Activated CD4-positive, alpha-beta T cell treated with anti-CD3 and anti-CD28 coated beads, Interleukin-2, amount 10 ng/mL, durations not matched to agents 7 days and 5 days (primary cell): ENCODE measurements at places on chromosomes 3 and 15. TPM values are rescaled to one million over a fixed set of nuclear protein-coding genes. Genes with fewer than 3 reads are reported as not detected.

MYO5A gene
- total RNA-seq: 34.5 TPM

CAPN3 gene
- total RNA-seq: 5.5 TPM

SH3GL3 gene
- total RNA-seq: not detected

SAMMSON gene
- total RNA-seq: not detected

AP2M1 gene
- 223 TPM for total RNA-seq

DNA sequence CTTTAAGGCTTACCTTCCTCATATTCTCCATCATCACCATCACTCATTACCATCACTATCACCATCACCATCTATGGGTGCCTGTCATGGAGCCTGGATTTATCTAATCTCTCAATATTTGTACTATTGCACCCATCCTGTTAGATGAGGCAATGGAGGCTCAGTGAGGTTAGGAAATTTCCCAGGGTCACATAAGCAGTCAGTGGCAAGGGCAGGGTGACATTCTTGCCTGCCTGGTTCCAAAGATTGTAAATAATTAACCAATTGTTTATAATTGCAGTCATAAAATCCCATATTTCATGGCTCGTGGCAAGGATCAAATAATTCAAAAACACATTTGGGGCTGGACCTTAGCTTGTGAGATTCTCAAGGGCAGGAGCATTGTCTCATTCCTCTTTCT is 55.2 kb downstream of the MGLL start:
- H3K27me3 ChIP-seq: peaks cover 6% of the 10 kb centered on the region
- peaks cover 8% of the 10 kb centered on the region for H3K4me1 ChIP-seq
- H3K4me3 ChIP-seq: no peak overlapping the region
- H3K27ac ChIP-seq: no peak overlapping the region
- no peaks in the 10 kb centered on the region for H3K36me3 ChIP-seq

DNA sequence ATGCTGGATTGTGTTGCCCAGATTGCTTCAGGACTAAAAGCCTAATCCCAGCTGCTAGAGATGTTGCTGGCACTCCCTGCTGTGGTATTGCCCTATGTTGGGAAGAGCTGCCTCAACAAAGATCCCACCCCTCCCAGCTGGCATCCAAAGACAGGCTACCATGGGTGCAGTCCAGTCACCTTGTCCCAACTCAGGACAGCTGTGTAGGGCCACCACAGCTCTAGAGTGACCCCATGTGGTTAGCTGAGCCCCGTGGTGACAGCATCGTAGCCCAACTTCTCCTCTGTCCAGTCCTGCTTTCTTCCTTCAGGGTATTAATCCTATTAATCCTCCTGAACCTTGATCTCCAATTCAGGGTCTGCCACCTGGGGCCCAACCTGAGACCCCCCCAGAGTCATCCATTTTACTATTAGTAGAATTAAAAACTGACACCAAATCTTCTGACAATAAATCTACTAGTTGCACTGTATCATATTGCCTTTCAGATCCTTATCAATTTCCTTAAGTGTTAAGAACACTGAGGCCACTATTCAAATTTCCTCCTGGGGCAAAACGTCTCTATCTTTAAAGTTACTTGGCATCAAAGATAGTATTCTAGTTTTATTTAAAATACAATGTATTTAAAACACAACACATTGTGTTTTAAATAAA is 83.5 kb downstream of the AQP9 start:
- H3K27me3 ChIP-seq: peaks cover 17% of the 10 kb centered on the region
- no peaks in the 10 kb centered on the region for H3K4me1 ChIP-seq
- no peak for DNase-seq
- H3K36me3 ChIP-seq: no peaks in the 10 kb centered on the region
- no peak overlapping the region for H3K27ac ChIP-seq

DNA sequence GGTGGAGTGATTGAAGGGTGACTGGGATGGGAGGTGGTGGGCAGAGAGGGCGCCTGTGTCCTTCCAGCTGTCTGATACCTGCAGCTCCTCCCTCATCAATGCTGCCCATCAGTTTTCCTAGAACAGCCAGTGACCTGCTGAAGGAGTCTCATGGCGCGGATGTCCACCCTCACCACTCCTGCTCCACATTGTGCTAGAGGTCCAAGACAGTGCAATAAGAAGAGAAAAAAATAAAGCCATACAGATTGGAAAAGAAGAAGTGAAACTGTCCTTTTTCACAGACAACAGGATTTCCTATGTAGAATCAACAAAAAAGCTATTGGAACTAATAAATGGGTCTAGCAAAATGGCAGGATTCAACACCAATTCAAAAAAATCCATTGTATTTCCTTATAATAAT is 7.4 kb downstream of the ZDHHC19 start:
- no peaks in the 10 kb centered on the region for H3K36me3 ChIP-seq
- peaks cover 26% of the 10 kb centered on the region for H3K4me1 ChIP-seq
- DNase-seq: no peak
- no peak overlapping the region for H3K4me3 ChIP-seq
- H3K27ac ChIP-seq: no peak overlapping the region
- H3K27me3 ChIP-seq: peaks cover 38% of the 10 kb centered on the region

DNA sequence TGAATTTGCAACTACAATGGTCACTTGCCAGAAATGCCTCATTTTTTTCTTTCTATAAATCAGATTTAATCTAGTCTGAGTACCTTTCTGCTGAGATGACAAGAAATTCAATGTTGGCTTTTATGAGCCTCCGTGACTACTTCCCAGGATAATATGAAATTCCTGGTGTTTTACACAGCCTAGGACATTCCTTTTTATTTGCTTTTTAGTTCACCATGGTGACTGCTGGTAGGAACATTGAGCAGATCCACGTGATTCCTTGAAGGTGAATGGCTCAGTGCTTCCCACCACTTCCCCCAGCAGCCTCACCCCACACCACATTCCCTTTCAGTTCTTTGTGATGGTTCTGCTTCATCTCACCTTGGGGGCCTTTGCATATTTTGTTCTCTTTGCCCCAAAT is 4.3 kb upstream of the NPTN start:
- no peak for DNase-seq
- no peak overlapping the region for H3K27ac ChIP-seq
- no peaks in the 10 kb centered on the region for H3K36me3 ChIP-seq
- peaks cover 12% of the 10 kb centered on the region for H3K4me1 ChIP-seq

DNA sequence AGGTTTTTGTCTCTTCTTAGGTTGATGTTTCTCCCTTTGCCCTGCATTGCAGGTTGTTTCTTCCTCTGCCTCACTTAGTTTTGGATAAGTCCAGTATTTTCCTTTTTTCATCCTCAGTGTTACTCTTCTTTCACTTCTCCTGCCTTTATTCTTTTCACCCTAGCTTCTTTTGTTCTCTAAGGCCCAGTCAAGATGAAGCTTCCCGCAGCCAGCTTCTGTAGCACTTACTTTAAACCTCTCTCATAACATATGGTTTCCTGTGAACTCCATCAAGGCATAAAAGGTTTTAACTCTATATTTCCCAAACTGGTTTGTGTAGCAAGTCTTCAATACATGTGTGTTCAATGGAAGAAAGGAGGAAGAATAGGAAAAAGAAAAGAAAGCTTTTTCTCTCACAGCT is 54.1 kb downstream of the TP63 start:
- H3K4me1 ChIP-seq: peaks cover 5% of the 10 kb centered on the region
- DNase-seq: no peak
- no peak overlapping the region for H3K27ac ChIP-seq
- H3K4me3 ChIP-seq: no peak overlapping the region
- H3K27me3 ChIP-seq: no peaks in the 10 kb centered on the region
- no peaks in the 10 kb centered on the region for H3K36me3 ChIP-seq

DNA sequence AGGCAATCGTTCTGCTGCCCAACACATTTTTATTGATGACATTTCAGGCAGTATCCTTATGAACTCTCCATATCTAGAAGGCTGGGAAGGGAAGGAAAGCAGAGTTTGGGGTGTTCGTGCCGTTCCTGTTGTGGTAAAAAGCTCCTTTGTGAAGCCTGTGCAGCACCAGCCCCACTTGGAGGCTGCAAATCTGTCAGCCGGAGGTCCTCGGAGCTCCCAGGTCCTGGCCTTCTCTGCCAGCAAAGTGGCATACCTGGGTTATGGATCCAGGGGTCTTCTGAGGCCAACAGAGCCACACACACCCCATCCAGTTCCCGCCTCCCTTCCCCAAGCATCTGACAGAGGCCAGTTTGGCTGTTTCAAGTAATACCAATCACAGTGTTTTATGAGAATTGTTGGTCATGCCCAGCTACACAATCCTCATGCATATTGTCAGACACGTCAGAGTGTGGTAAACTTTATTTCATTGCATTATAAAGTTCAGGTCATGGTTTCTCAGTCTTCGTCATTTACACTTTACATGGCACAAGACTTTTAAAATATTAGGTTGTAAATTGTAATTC is 15.9 kb upstream of the USP3 start:
- DNase-seq: no peak
- no peak overlapping the region for H3K4me3 ChIP-seq
- no peaks in the 10 kb centered on the region for H3K27me3 ChIP-seq
- H3K4me1 ChIP-seq: peaks cover 65% of the 10 kb centered on the region
- no peak overlapping the region for H3K27ac ChIP-seq
